KBM-7 (cell line): ENCODE measurements at places on chromosomes 5 and 9.

GRCh38 chr5:134604908-134605307 is 27.7 kb downstream of the SAR1B start:
- no peak for DNase-seq

- peak; percentile 16 for DNase-seq
Measured at GRCh38 chr5:103561685-103562452, 720 bp downstream of the NUDT12 start.

DNA sequence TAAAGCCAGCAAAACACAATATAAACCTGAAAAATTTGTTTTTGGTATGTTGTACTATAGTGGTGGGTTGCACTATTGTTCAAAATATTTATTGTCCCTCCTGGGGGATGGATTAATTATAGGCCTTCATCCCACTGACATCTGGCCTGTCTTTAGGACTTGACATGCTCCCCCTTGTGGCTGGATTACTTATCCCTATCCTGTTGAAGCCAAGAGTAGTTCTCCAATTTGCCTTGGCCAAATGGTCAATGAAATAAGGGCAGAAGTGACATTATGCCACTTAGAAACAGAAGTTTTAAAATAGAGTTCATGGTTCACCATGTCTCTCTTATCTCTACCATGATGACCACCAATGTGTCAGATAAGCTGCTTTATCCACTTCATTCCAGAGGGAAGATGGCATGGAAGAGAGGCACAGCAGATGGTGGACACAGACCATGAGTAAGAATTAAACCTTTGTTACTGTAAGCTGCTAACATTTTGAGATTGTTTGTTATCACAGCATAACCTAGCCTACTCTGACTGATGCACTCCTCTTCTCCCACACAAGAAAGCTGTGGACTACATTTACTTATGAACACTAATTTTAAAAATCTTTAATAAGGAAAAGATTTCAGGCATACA is 29.2 kb upstream of the ARHGEF28 start:
- DNase-seq = peak; percentile 40

DNA sequence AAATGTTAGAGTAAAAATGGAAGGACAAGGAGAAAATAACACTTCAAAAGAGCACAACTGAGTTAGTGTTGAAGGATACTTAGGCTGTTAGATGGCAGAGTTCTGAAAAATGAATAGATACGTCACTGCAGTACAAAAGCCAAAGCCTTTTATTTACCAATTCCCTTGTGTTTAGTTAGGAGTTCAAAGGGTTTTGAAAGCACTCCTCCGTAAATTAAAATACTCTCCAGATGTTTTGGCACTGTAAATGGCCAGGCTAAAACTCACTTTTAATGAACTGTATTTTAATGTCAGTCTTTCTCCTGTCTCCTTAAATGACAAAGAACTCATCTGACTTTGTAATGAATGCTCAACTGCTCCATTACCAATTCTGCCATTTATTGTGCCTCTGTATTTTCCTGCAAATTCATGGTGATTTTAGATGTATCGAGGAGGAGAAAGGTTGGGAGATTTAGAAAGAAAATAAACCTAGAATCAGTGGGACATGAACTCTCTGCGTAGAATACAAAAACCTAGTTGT is 1727.2 kb downstream of the MAT2B start:
- no peak for DNase-seq

DNA sequence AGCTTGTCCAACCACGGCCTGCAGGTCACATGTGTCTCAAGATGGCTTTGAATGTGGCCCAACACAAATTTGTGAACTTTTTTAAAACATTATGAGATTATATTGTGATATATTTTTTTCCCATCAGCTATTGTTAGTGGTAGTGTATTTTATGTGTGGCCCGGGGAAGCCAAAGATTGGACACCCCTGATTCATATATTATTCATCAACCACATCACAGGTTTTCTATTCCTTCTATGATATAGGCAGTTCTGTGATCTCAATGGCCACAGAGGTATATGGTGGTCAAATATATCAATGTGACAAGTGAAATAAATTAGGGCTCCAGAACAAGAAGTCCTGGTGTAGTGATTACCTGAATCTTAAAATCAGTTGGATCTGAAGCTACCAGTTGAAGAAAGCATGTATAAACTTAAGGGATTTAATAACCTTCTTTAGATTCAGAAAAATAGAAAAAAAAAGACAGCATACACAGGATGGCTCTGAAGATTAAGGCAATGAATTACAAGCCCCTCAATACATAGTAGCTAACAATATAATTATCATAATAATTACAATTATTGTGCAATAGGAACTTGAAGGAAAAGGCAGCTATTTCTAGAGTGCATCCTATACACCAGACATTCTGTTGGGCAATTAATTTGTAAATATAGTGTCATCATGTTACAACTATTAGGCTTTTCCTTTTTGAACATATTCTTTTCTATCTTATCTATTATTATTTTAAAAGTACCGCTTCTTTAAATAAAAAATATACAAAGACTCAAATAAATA is 530.4 kb upstream of the PTPRD start:
- no peak for DNase-seq

- DNase-seq = no peak
Measured at GRCh38 chr9:94199776-94200175, 59.3 kb upstream of the ZNF169 start.

- DNase-seq = peak; percentile 64
Measured at GRCh38 chr5:10695055-10695649, 65.9 kb downstream of the DAP start.

DNA sequence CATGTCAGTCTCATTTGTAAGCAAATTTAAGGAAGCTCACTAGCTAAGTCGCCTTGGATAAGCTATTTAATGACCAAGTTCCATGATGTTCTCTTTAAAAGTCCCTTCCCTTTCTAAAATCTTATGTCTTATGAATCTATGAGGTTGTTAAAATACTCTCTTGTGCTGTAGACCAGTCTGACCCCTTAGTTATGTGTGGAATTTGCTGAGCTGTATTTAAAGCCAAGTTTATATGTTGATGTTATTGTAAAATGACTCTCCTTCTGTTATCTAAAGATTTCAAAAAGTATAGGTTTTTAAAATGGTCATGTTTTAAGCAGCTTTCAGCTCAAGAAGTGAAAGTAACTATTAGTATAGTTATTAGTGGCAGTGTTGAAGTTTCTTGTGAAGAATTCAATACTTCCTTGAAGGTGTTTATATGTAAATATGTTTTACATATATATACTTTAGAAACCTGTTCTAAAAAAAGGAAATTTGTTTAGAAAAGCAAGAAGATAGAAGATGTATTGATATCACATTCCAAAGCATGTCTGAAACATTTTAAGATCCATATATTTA is 92.2 kb downstream of the CDC42SE2 start:
- DNase-seq = no peak

GRCh38 chr9:126745574-126746411 is 59.0 kb upstream of the ZBTB43 start:
- DNase-seq = peak; percentile 77

DNA sequence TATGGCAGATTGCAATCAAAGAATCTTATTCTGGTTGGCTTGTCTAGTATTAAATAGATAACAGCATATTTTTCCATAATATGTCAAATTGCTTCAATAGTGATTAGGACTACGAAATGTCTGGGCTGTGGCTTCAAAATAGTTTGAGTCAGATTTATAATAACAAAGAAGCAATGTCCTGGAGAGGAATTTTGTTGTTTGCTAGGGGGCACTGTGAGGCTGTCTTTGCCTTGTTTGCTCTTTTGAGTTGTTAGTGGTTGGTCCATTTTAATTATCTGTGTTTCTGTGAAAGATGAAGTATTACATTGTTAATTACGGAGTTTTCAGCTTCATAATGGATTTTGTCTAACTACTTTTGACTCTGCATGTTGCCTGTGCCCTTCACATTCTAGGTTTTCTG is 713.6 kb downstream of the TLE4 start:
- DNase-seq = peak; percentile 1

DNA sequence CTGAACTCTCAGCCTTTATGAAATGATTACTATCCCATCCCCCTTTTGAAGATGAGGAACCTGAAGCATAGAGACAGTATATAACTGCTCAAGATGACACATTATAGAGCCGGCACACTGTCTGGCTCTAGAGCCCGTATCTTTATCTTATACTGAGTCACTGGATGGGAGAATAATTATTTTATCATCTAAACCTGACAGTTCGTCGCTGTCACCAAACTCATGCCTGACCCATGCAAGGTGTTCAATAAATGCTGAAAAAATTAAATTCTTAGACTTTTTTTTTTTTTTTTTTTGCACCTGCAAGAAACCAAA is 38.8 kb downstream of the HOMER1 start:
- DNase-seq = peak; percentile 9

DNA sequence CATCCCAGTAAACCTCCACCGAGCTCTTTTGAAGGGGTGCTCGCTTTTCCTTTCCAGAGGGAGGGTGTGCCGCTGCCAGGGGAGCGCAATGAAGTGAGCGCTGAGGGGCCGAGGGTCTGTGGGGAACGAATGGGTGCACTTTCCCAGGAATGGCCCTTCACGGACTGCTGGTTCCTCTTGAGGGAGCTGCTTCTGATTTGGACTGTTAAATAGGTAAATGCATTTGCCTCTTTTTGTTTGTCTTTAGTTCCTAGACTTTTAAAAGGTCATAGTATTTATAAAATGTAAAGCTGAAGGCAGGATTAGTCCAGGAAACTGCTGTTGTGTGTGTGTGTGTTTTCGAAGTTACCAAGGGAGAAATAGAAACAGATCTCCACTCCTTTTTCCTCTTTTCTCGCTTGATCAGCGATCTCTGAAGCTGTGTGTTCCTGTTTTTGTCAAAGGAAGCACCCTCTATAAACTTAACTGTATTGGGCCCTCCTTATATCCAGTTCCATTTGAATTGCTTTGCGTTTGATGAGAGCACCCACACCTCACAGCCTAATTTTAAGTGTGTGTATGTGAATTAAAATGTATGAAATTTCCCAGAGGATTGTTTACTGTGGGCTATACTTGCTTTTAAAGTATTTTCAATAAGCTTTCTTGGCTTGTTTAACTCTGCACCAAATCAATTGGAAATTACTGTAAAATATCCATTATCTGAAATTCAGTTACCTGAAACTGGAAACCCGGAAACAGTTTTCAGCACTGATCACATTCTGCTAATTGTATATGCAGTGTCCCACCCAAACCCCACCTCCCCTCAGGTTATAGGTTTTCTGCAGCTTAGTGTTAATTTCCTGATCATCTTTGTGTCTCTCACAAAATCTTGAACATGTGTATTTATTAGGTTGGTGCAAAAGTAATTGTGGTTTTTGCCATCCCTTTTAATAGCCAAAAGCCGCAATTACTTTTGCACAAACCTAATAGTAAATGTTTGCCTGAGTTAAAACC is 966 bp downstream of the SNX2 start:
- peak; percentile 85 for DNase-seq

DNA sequence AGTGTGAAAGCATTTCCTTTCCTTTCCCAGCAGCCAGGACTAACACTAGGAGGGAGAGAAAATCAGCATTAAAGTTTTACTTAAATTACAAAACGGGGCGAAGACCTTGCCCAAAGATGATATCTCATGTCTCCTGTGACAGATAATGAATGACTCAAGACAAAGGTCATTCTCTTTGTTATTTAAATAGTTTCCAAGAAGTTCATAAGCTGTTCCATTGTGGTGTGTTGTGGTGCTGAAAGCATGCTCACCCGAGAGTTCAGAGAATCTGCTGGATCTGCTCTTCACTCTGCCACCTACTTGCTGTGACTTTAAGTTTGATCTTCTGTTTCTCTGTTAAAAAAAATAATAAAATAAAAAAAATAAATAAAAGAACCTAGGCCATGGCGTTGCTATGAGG is 265.9 kb upstream of the NR4A3 start:
- DNase-seq = no peak

GRCh38 chr5:122314036-122314435 is 2.0 kb downstream of the SNCAIP start:
- no peak for DNase-seq
